ENCODE measurements at places on chromosomes 11 and 22.

- DNase-seq = no peak
Measured at GRCh38 chr11:37450613-37451012, 852.6 kb upstream of the RAG2 start.

GRCh38 chr11:129960216-129961214 is 42.1 kb downstream of the PRDM10 start:
- DNase-seq = peak; percentile 64

- no peak for DNase-seq
Measured at GRCh38 chr11:77151804-77152509, 23.9 kb downstream of the MYO7A start.

DNA sequence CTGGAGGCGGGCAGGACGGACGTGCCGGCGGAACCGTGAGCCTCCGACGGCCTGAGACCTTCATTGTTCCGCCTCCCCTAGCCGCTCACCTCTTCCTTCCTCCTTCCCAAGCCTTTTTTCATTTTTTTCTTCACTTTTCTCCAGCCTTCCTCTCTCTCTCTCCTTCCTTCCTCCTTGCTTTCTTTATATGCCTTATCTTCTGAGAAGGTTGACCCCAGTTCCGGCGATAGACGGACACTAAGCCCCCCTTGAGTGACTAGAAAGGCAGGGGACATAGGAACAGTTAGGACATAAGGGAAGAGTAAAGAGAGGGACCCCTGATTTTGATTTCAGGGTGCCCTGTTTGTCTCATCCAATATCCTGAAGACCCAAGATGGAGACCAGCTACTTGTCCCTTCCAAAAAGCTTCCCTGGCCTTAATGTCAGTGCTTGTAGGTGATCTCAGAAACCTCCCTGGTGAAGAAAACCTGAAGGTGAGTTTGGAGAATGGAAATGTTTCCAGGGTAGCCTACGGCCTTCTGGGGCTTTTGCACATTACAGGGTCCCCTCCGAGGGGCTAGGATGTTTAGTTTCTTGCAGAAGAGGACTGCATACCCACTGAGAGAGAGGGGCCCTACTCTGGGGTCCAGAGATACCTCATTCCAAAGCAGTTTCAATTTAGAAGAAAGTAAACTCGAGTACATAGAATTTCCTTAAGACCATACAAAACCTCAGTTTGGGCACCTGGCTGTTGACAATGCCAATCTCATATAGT is 3.5 kb downstream of the ADM start:
- DNase-seq = no peak

- no peak for DNase-seq
Measured at GRCh38 chr11:20762980-20763379, 93.6 kb downstream of the NELL1 start.

DNA sequence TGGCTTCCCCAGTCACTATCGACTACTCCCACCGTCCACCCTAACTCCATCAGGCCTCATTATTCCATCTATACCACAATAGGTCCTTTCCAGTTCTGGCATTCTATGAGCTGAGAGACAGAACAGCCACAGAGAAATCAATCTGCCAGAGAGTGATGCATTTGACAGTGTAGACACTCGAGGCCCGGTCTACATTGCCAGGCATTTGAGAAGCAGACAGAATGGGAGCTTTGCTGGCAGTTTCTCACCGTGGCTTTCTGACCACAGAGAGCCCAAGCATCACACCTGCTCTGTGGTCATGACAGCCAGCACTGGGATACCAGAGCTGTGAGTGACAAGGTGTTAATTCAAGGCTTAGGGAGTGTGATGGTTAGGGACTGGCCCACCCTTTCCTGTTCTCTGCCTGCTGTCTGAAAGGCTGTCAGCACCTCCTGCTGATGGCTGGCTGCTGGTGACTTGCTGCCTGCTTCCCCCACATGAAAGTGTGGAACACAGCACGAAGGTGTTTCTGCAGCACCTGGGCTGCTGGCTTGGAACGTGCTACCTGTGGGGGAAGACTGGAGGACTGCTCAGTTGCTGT is 137.8 kb downstream of the KIRREL3 start:
- no peak for DNase-seq

- DNase-seq = no peak
Measured at GRCh38 chr22:24435323-24435645, 7.9 kb downstream of the ADORA2A start.

Measured in LoVo (cell line).